ENCODE measurements at places on chromosomes 1 and 21. TPM values are rescaled to one million over a fixed set of nuclear protein-coding genes. Genes with fewer than 3 reads are reported as not detected.

Gene ST6GALNAC5
- total RNA-seq, result 9.6 TPM

Gene YIPF1
- 22.1 TPM for total RNA-seq

Gene ALPL
- 6.6 TPM for total RNA-seq

Gene UBQLN4
- 27.0 TPM for total RNA-seq

Gene TAS1R3
- total RNA-seq, result 0.74 TPM

Gene TP73
- total RNA-seq, result 8.1 TPM

Gene IFNLR1
- total RNA-seq, result 1.7 TPM

Gene TRIM46
- total RNA-seq, result 2.7 TPM

Gene DNMT3L
- not detected for total RNA-seq

Gene KPRP
- total RNA-seq, result 1.2 TPM

Gene VCAM1
- total RNA-seq, result 5.6 TPM

Gene OR2T29
- not detected for total RNA-seq

Gene ERO1B
- 10.3 TPM for total RNA-seq

Gene PUM1
- total RNA-seq, result 88.6 TPM

Gene SRSF4
- 67.8 TPM for total RNA-seq

Gene MRPL39
- total RNA-seq, result 8.8 TPM

GRCh38 chr1:213448776-213449175 lies 397.7 kb downstream of the RPS6KC1 start:
- no peak for DNase-seq

- no peak for DNase-seq
Measured at GRCh38 chr1:183989078-183989577, 48.4 kb downstream of the COLGALT2 start.

- DNase-seq, result no peak
Measured at GRCh38 chr1:160127381-160127780, 11.8 kb downstream of the ATP1A2 start.

- DNase-seq, result no peak
Measured at GRCh38 chr1:165841582-165842017, 14.2 kb downstream of the UCK2 start.

DNA sequence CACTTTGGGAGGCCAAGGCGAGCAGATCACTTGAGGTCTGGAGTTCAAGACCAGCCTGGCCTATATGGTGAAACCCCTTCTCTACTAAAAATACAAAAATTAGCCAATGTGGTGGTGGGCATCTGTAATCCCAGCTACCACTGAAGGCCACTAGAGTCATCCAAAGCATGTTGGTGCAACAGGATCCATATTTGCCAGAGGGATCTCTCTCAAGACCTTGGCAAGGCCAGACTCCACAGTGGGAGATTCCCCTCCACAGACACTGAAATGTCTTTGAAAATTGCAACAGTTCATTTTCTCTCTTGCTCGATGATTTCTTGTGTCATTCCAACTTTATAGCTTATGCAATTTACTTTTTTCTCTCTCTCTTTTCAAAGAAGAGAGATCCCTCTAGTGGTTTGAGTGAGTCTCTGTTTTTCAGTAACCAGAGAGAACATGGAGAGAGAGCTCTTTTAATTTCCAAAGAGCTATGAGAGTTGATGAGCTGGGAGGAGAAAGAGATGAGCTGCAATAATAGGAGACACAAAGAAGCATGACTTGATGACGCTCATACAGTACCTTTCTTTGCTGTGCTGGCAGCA lies 176.8 kb upstream of the USP25 start:
- DNase-seq, result no peak

- no peak for DNase-seq
Measured at GRCh38 chr21:39083377-39084008, 99.8 kb downstream of the PSMG1 start.

DNA sequence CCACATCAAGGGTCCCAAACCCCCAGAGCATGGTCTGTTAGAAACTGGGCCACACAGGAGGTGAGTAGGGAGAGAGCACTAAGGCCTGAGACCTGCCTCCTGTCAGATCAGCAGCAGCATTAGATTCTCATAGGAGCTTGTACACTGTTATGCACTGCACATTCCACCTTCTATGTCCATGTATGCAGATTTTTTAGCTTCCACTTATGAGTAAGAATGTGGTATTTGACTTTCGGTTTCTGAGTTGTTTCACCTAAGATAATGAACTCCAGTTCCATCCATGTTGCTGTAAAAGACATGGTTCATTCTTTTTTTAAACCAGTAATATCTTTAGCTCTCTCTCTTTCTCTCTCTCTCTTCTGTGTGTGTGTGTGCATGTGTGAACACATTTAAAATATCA lies 663 bp upstream of the GBP6 start:
- no peak for DNase-seq

GRCh38 chr1:66998972-66999371 lies 55.0 kb downstream of the SLC35D1 start:
- no peak for DNase-seq

GRCh38 chr1:223844787-223845036 lies 1.0 kb downstream of the TP53BP2 start:
- DNase-seq, result no peak

- DNase-seq, result no peak
Measured at GRCh38 chr1:109391626-109392025, 6.1 kb downstream of the SORT1 start.

GRCh38 chr21:20721151-20721550 lies 277.1 kb upstream of the NCAM2 start:
- no peak for DNase-seq

DNA sequence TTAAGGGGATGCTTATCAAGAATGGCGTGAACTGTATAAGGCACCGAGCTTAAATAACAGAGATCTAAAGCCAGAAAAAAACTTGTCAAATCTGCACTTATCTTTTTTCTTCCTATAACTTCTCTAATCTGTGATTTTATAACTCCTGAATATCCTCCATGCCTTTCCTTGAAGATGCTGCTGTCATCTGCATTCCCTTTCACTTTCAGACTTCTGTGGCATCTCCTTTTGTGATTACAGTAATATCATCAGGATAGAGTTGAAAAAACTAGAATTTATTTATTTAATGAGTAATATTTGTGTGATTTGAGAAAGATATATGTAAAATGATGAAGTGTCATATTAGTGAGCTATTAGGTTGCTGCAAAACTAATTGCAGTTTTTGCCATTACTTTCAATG lies 357.8 kb upstream of the PTBP2 start:
- DNase-seq, result no peak

DNA sequence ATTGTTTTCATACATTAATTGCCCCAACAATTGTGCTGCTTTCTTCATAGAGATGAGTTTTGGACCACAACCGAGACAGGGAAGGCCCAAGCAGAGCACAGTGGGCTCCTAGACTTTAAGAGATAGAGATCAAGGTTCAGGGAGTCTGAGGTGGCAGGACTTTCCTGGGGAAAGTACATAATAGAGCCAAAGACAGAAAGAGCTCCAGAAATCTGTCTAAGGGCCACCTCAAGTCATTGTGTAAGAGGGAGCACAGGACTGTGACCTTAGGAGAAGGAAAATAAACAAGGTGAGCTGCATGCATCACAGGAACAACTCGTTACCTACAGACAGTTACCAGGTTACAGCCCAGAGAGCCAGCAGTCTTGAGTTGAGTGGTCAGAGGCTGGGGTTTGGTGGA lies 41.3 kb upstream of the CR2 start:
- no peak for DNase-seq

GRCh38 chr1:82177192-82177591 lies 376.5 kb downstream of the ADGRL2 start:
- DNase-seq, result no peak

DNA sequence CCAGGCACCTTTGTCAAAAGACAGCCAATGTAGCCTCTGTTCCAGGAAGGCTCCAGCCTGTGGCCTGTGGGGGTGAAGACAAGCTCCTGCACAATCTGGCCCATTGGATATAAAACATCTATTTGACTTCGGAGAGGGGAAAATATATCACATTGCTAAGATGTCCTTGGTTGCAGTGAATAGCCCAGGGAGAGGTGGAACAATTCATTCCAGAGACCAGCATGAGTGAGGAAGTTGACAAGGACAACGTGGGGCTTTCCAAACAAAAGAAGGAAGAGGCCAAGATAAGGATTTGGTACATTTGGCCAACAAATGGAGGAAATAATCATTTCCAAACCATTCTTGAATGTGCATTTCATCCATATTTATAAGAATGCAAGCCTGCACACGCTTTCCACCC lies 187.0 kb downstream of the ETS2 start:
- DNase-seq, result no peak

DNA sequence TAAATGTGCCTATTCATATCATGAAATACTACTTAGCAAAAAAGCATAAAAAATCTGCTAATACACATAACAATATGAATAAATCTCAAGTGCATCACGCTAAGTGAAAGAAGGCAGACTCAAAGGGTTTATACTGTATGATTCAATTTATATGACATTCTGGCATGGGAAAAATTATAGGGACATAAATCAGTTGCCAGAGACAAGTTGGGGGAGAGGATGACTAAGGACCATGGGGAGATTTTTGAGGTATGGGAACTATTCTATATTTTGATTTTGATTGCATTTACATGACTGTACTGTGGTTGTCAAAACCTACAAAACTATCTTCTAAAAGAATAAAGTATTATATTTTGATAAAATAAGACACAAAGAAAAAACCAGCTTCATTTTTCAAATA lies 650.3 kb upstream of the NR5A2 start:
- no peak for DNase-seq

GRCh38 chr1:159144571-159144970 lies 26.8 kb upstream of the CADM3 start:
- DNase-seq, result no peak

GRCh38 chr1:1391225-1391624 lies 7.9 kb downstream of the CCNL2 start:
- no peak for DNase-seq

GRCh38 chr21:22444990-22445389 lies 1446.8 kb downstream of the NCAM2 start:
- DNase-seq, result no peak

DNA sequence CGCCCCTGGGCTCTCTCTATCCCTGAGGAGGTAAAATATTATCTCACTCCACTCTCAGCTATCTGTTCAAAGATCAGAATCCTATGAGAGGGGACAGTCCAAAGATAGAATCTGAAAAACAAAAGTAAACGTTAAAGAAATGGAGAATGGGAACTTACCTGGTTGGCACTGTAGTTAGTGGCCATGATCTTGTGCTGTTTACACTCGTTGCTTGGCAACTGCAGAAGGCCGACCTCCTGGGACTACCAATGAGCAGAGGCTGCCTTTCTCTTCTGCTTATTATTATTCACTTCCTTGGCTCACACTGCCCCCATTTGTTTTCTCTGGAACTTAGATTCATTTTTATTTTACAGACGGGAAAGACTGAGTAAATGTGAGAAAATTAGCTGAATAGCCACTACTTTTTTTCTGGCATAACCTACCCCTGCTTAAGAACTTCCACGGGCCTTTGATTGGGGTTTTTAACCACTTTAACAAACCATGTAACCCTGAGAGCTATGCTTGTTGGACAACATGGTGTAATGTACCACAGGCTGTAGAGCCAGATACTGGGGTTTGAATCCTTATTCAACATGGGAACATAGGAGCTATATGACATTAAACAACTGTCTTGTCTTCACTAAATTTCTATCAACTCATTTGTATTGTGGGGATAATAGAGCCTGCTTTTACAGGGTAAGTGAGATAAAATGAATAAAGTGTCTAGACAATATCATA lies at the start of gene CFAP126:
TSS of gene CFAP126 (minus strand) at position 193 of the 717 bp plus-strand sequence. CDS start at position 185, 8 bp downstream.
- no peak for DNase-seq

GRCh38 chr21:39142972-39143371 lies 40.3 kb downstream of the PSMG1 start:
- DNase-seq, result no peak

DNA sequence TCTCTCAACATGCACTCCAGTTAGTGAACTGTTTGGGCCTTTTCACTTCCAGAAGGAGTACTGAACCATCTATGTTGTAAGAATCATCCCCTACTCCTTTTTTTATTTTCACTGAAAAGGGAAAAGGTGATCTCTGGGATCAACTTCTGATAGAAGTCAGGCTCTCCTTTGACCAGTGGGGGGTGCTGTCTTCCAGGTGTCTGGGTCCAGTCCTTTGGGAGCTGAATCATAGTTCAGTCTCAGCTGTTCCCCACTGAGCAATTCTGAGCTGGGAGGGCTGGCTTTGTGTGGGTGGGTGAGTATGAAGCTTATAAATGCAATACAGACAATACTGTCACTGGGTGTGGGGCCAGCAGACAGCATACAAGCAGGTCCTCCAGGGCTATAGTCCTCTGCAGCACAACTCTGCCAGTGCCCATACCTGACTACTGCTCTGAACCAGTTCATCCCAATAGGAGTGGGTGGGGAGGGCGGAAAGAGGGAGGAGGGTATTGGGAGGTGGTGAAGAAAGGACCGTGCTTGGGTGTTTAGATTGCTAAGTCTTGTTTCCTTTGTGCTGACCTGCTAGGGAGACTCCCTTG lies 12.5 kb upstream of the SARS1 start:
- no peak for DNase-seq

GRCh38 chr1:232274236-232274855 lies 355.6 kb downstream of the SIPA1L2 start:
- no peak for DNase-seq

DNA sequence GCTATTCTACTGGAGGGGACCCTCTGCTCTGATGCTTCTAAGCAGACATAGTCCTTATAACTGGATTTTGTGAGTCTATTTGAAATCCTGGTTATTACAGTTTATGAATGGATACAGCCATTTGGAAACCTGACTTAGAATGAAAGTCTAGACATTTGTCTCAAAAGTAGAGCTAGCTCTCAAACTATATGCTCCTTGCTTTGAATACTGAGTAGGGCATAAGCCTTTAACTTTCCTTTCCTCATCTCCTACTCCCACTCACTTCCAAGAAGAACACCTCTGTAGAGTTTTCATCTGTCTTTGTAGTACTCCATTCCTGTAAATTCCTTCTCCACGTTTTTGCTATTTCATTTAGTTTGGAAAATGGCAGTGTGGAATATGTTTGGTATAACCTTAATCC lies 9.0 kb upstream of the ARID1A start:
- no peak for DNase-seq

GRCh38 chr1:170164103-170164763 lies 18.5 kb downstream of the NTMT2 start:
- no peak for DNase-seq

DNA sequence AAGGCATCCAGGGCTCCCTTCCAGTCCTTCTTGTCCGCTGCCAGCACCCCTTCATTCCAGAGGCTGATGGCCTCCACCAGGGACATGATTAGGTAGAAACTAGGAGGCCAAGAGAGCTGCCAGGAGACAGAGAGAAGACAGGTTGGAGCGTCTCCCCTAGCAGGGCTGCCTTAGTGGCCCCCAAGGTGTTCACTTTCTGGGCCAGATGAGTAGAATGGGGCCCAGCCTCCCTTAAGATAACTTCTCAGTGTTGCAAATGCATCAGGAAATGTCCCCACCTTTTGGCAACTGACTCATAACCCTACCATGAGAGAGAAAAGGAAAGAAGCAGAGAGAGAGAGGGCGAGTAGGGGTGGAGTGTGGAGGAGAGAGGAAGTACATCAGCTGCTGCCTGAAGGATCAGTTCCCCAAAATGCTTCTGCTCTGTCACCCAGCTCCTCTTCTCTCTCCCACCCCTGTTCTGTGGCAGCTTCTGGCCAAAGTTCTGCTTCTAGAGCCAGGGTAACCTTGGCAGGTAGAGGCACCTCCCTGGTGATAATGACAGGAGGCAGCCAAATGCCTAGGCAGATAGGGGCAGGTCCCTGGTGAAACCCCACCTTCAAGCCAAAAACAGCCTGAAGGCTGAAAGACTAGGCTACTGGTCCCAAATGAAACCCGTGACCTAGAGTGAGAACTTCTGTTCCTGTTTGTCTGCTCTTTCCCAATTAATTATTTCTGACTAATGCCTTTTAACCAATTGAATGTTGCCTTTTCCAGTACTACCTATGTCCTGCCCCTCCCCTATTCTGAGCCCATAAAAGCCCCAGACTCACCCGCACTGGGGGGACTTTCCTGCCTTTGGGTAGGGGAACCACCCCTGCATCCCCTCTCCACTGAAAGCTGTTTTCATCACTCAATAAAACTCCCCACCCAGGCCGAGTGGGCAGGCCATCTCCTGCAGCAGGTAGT lies at the start of gene NCF2:
TSS of gene NCF2 (minus strand) at position 216 of the 948 bp plus-strand sequence. CDS start at position 86, 130 bp downstream.
- no peak for DNase-seq
